RWPE2 (cell line): ENCODE measurements at places on chromosomes 6 and 20.

GRCh38 chr6:25435416-25435985 lies 156.3 kb downstream of the CARMIL1 start:
- H3K36me3 ChIP-seq: no peaks in the 10 kb centered on the region
- no peak overlapping the region for H3K27ac ChIP-seq

DNA sequence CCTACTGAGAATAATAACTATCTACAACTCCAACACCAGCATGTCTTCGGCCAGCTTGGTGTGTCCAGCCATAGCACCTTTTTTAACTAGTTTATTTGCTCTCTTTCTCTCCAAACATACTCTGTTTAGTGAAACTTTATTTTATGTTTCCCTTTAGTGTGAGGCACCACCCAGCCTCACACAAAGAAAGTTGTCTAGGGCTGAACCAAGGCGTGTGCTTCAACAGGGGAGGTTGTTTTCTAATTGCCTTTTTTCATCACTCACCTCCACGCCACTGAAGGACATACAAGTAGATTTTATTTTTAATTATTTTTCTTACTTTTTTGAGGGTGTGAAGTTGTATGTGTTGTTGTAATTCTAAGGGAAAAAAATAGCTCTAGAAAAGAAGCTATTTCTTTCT lies 125.6 kb upstream of the MARCKS start:
- no peak overlapping the region for H3K4me3 ChIP-seq
- H3K27me3 ChIP-seq: no peaks in the 10 kb centered on the region
- DNase-seq: no peak
- H3K4me1 ChIP-seq: no peaks in the 10 kb centered on the region
- H3K27ac ChIP-seq: no peak overlapping the region

DNA sequence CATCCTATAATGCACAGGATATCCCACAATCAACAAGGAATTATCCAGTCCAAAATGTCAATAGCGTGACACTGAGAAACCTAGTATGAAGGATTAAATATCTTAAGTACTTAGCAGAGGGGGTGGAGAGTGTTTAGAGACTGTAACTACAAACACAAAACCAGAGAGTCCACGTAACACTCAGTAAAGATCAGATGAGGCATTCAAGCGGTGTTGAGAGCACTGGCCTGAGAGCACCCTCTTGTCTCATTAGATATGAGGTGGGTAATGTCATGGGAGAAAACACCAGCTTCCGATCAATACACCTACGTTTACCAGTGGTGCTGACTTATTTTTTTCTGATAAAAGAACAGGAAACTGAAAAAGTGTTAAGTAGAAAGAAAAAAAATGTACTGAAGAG lies 2.3 kb downstream of the FAM184A start:
- H3K4me3 ChIP-seq: no peak overlapping the region
- DNase-seq: no peak
- H3K27ac ChIP-seq: no peak overlapping the region
- H3K4me1 ChIP-seq: no peaks in the 10 kb centered on the region
- H3K36me3 ChIP-seq: no peaks in the 10 kb centered on the region

GRCh38 chr6:157808405-157808950 lies 14.6 kb upstream of the SNX9 start:
- H3K36me3 ChIP-seq: no peaks in the 10 kb centered on the region
- H3K4me3 ChIP-seq: no peak overlapping the region
- H3K27ac ChIP-seq: no peak overlapping the region
- H3K27me3 ChIP-seq: no peaks in the 10 kb centered on the region
- no peaks in the 10 kb centered on the region for H3K4me1 ChIP-seq
- no peak for DNase-seq

DNA sequence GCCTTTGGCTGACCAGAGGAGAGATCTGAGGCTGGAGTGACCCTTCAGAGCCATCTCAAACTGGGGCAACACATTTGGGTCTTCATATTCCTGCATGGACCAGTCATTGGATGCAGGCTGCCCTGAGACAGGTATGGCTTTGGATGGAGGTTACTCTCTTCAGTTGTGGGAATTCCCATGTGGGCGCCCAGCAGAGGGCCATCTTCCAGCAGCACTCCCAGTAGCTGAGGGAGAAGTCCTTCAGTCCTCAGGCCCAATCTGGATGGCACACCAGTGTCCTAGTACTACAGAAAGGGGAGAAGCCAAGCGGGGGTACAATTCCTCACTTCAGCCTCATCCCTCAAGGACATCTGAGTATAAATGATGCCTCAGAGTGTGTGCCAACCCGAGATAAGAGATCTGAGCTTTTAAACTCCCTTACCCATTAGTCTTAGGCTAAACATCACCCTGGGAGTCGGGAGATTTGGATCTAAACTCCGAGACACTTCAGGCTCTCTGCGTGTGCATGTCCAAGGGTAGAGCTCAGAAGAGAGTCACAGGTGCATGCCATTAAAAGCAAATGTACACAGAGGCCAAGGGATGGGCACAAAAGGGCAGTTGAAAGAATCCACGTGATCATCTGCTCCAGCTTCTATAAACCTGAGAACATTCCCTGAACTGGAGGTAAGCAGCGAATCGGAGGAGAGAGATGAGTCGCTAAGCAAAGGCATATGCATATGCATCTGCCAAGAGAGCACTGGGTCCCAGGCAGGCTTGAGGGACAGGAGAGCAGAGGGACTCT lies 204.6 kb downstream of the CD83 start:
- H3K4me3 ChIP-seq: no peak overlapping the region
- H3K27ac ChIP-seq: no peak overlapping the region
- no peak for DNase-seq

DNA sequence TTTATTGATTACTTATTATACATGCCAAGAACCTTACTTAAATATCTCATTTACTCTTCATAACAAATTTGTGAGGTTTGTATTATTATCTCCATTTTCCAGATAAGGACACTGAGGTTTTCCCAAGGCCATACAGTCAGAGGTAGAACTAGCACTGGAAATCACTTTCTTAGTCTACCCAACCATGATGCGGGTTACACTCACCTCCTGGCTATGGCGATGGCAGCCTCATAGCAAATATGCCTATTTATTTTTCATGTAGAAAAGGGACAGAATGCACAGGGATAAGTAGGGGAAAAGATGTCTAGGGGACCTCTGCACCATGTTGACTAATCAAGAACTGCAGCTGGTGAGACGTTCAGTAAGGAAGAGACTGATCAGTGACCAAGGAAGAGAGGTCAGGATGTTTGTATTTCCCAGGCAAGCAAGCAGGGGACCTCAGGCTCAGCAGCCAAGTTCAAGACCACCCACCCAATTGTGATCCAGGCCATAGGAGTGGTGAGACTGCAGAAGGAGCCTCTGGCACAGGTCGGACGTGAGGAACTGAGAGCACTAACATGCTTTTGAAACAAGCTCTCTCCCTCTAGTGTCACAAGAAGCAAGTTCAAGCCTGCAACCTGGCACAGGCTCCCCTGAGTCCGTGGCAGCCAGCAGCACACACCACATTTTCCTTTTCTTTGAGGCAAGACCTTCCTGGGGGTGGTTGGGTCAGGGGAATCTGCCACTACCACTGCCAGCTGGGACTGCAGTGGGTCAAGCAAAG lies 97.8 kb downstream of the GMPR start:
- no peak for DNase-seq
- H3K36me3 ChIP-seq: no peaks in the 10 kb centered on the region

GRCh38 chr6:35725721-35726438 lies 11.0 kb upstream of the ARMC12 start:
- H3K27ac ChIP-seq: peak overlapping the region; percentile 99
- no peak for DNase-seq
- H3K4me3 ChIP-seq: no peak overlapping the region
- H3K4me1 ChIP-seq: peaks cover 52% of the 10 kb centered on the region

GRCh38 chr20:54107600-54108325 lies 37.4 kb upstream of the BCAS1 start:
- H3K4me3 ChIP-seq: no peak overlapping the region
- H3K4me1 ChIP-seq: peaks cover 57% of the 10 kb centered on the region
- DNase-seq: no peak
- peak overlapping the region; percentile 59 for H3K27ac ChIP-seq

- no peaks in the 10 kb centered on the region for H3K36me3 ChIP-seq
- no peaks in the 10 kb centered on the region for H3K27me3 ChIP-seq
- no peak overlapping the region for H3K27ac ChIP-seq
- no peak for DNase-seq
- no peak overlapping the region for H3K4me3 ChIP-seq
Measured at GRCh38 chr6:1993042-1993441, 252.4 kb downstream of the GMDS start.

DNA sequence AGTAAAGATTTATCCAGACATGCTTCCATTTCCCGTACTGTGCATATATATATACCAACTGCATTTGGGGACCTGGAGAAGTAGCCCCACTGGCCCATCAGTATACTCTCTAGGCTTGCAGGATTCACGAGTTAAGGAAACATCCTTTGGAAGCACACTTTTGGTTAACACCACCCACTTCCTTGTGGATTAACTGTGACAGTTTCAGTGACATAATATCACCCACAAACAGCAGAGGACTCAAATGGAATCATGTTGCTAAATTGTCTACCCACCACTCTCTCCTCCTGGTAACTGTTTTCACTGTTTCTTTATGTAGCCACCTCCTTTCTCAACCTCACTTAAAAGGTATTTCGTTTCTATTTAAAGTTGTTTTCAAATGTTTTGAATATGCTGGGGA lies 55.0 kb downstream of the PROKR2 start:
- H3K4me1 ChIP-seq: no peaks in the 10 kb centered on the region
- peaks cover 13% of the 10 kb centered on the region for H3K27me3 ChIP-seq
- H3K27ac ChIP-seq: no peak overlapping the region
- no peak for DNase-seq
- no peak overlapping the region for H3K4me3 ChIP-seq

DNA sequence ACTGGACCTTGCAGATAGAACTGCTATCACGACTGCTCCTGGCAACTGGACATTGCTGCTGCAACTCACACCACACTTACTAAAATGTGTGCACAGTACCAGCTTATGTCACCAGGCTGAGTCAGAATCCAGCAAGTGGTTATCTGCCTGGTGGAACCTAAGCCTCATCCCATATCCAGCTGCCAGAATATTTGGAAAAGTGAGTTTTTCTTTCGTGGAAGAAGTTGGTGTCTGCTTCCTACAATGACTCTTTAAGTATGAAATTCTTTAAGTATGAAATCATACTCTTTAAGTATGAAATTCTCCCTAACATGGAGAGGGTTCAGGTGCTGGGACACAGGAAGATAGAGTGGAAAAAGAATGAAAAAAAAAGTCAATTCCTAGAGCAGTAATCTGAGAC lies 16.4 kb upstream of the POLR1H start:
- H3K36me3 ChIP-seq: no peaks in the 10 kb centered on the region
- no peak for DNase-seq
- H3K27me3 ChIP-seq: no peaks in the 10 kb centered on the region
- H3K27ac ChIP-seq: no peak overlapping the region
- H3K4me3 ChIP-seq: no peak overlapping the region

- no peak overlapping the region for H3K4me3 ChIP-seq
- H3K36me3 ChIP-seq: peaks cover 9% of the 10 kb centered on the region
- H3K27ac ChIP-seq: no peak overlapping the region
Measured at GRCh38 chr6:158172001-158172400, 3.9 kb downstream of the GTF2H5 start.

- peak overlapping the region; percentile 10 for H3K27ac ChIP-seq
- peaks cover 25% of the 10 kb centered on the region for H3K4me1 ChIP-seq
- no peak for DNase-seq
- H3K4me3 ChIP-seq: no peak overlapping the region
- H3K27me3 ChIP-seq: no peaks in the 10 kb centered on the region
Measured at GRCh38 chr6:108673153-108673552, 112.4 kb downstream of the FOXO3 start.

DNA sequence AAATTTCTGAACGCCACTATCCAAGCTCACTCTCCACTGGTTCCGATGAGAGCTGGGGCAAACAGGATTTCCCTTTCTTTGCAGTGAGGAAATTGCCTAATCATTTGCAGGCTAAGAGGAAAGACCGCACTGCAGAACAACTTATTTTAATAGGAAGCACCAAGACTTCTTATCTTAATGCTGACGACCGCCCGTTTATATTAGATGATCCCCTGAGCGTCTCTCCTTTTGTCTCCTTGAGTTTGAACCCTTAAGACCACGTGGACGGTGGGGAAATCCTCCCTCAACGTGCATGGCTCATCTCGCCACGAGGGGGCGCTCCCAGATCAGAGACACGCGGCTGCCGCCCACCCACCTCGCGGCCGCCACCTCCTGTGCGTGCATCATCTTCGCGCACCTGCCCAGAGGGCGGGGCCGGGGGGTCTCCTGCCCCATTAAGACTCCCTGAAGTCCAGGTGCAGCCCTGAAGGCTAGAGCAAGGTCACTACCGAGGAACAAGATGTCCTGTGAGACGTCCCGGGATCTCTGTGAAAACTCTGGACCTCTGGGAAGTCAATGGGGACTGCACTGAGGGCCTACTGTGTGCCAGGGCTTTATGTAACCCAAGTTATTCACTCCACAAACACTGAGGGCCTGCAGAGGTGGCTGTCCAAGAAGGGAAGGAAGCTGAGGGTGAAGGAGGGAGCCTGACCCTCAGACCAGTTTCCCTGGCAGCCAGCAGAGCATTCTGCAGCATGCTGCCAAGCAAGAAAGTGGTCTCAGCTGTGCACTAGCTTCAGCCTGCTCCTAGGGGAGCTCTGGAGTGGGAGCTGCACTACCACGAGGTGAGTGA lies 28.1 kb downstream of the PDYN start:
- no peaks in the 10 kb centered on the region for H3K36me3 ChIP-seq
- peak; percentile 73 for DNase-seq
- H3K27ac ChIP-seq: no peak overlapping the region
- peaks cover 16% of the 10 kb centered on the region for H3K27me3 ChIP-seq
- H3K4me3 ChIP-seq: no peak overlapping the region

GRCh38 chr6:110999634-111000270 lies 17.9 kb downstream of the RPF2 start:
- no peaks in the 10 kb centered on the region for H3K27me3 ChIP-seq
- no peak for DNase-seq
- H3K4me3 ChIP-seq: no peak overlapping the region
- peaks cover 91% of the 10 kb centered on the region for H3K36me3 ChIP-seq

GRCh38 chr6:169864148-169865020 lies 113.0 kb downstream of the ERMARD start:
- no peak for DNase-seq
- no peak overlapping the region for H3K4me3 ChIP-seq
- H3K27ac ChIP-seq: no peak overlapping the region

DNA sequence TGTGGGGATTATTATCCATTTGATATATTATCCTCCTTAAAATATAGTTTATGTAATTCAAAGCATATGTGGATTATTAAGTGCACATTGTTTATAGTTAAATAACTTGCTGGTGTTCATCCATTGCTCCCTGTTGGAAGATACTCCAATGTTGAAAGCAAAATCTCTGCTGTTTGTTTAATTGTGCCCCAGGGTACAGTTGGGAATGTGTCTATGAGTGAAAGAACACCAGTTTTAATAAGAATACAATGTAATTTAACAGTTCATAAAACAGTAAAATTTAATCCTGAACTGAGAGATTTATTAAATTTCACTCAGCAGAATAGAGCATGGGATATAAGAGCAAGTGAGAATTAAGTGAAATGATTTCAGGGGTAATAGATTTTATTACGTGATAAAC lies 364.9 kb downstream of the GRIK2 start:
- H3K27me3 ChIP-seq: no peaks in the 10 kb centered on the region
- no peaks in the 10 kb centered on the region for H3K36me3 ChIP-seq
- H3K4me3 ChIP-seq: no peak overlapping the region
- H3K4me1 ChIP-seq: peaks cover 5% of the 10 kb centered on the region
- H3K27ac ChIP-seq: no peak overlapping the region
